A549 treated with DMSO at 1 μM for 4 hours (cell line): ENCODE measurements at places on chromosomes 2 and 18. TPM values are rescaled to one million over a fixed set of nuclear protein-coding genes. Genes with fewer than 3 reads are reported as not detected.

The ITPRIPL1 gene
- not detected in 5 replicates for total RNA-seq

The FSHR gene
- total RNA-seq: not detected in 5 replicates

The ELP2 gene
- total RNA-seq: 36.9 to 43.3 TPM (median 37.9 TPM) in 5 replicates

The CAPG gene
- total RNA-seq: 87.2 to 106 TPM (median 91.7 TPM) in 5 replicates

The SOX11 gene
- total RNA-seq: not detected in 5 replicates

The TMEM247 gene
- total RNA-seq: not detected in 5 replicates

The ACTG2 gene
- 0.10 to 0.38 TPM (median 0.17 TPM) in 5 replicates for total RNA-seq

The LIMS3 gene
- total RNA-seq: not detected in 5 replicates

The COL3A1 gene
- total RNA-seq: 0.22 to 0.26 TPM (median 0.25 TPM) in 5 replicates

The CRYGC gene
- total RNA-seq: not detected in 5 replicates

The NAT8 gene
- total RNA-seq: not detected in 5 replicates

The TNS1 gene
- 6.1 to 13.5 TPM (median 9.6 TPM) in 5 replicates for total RNA-seq

The KLHL14 gene
- not detected in 5 replicates for total RNA-seq

The B4GALT6 gene
- 7.2 to 9.8 TPM (median 9.5 TPM) in 5 replicates for total RNA-seq

The ACMSD gene
- total RNA-seq: not detected in 5 replicates

The ASAP2 gene
- total RNA-seq: 30.9 to 47.4 TPM (median 39.9 TPM) in 5 replicates

The LHCGR gene
- total RNA-seq: not detected in 5 replicates

The IL1RL1 gene
- total RNA-seq: 0.84 to 1.6 TPM (median 1.1 TPM) in 5 replicates

The ARMC9 gene
- 14.7 to 21.7 TPM (median 18.8 TPM) in 5 replicates for total RNA-seq

The REG3G gene
- not detected in 5 replicates for total RNA-seq

The RGPD3 gene
- total RNA-seq: 0.12 to 0.28 TPM (median 0.16 TPM) in 5 replicates

The TFCP2L1 gene
- total RNA-seq: 0.78 to 0.94 TPM (median 0.89 TPM) in 5 replicates

The PTPRN gene
- total RNA-seq: 1.3 to 2.2 TPM (median 1.9 TPM) in 5 replicates

The SCYGR1 gene
- not detected in 5 replicates for total RNA-seq

The SLC4A3 gene
- total RNA-seq: 2.8 to 3.6 TPM (median 2.8 TPM) in 5 replicates

The SLC5A7 gene
- not detected in 5 replicates for total RNA-seq

The FAM124B gene
- total RNA-seq: not detected in 5 replicates
